ENCODE measurements at places on chromosomes 7 and 10.
A peak's percentile ranks its signal among the peaks of the same experiment; 100 is the strongest.

GRCh38 chr10:42888504-42889095, 106.0 kb downstream of the BMS1 start:
- no peak for DNase-seq

- no peak for DNase-seq
Observed at GRCh38 chr10:5619362-5620211, 46.8 kb downstream of the ASB13 start.

DNA sequence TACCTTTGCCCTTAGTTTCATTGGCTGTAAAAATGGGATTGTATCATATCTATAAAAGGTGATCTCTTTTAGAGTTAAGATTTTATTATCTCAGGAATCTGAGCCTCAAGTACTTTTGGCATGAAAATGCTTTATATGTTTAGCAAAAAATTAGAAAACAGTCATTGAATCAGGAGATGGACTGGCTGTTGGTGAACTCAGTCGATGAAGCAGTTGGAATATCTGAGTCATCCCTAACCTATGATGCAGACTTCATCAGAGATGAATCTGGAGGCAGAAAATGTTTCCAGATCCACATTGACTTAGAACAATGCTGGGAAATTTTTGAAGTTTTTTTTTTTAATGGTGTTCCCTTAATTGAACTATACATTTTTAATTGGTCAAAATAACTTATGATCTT, 228.5 kb downstream of the SLC25A13 start:
- DNase-seq: no peak

GRCh38 chr7:116562529-116563121, 37.8 kb downstream of the CAV1 start:
- no peak for DNase-seq

- DNase-seq: no peak
Observed at GRCh38 chr10:114479307-114479706, 75.0 kb upstream of the AFAP1L2 start.

- no peak for DNase-seq
Observed at GRCh38 chr7:123966936-123967335, 41.9 kb downstream of the SPAM1 start.

GRCh38 chr7:9210114-9210513, 776.7 kb downstream of the NXPH1 start:
- DNase-seq: no peak

DNA sequence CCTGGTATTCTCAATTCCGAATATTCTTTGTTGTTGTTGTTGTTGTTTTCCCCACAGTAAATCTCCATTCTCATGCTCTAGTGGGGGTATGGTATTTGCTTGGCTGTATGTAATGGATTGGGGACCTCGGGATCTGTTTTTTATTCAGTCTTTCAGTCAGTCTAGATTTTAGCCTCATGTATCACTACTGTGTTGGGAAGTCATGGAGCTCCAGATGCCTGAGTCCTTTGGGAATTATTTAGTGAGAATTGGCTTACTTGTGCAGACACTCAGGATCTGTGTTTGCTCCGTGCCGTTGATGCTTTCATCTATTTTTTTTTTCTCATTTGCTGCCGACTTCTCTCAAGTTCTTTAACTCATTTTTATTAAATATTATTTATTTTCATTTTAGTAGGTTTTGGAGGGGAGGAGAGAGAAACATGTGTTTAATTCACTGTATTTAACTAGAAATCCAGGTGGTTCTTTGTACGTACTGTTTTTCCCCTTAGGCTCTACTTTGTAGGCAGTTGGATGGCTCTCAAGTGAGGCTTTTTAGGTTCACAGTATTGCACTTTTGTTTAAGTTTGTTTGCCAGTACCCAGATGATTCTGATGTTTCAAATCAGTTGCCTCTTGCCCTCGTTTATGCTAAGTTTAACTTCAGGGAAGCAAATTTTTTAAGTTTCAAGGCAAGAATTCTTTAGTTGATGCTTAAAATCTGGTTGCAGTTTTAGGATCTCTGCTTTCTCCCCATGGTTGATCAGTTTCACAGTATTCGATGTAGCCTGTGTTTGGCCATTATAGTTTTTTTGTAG, 36.9 kb downstream of the ZNRF2 start:
- no peak for DNase-seq

GRCh38 chr7:117269417-117269816, 53.4 kb downstream of the WNT2 start:
- no peak for DNase-seq

DNA sequence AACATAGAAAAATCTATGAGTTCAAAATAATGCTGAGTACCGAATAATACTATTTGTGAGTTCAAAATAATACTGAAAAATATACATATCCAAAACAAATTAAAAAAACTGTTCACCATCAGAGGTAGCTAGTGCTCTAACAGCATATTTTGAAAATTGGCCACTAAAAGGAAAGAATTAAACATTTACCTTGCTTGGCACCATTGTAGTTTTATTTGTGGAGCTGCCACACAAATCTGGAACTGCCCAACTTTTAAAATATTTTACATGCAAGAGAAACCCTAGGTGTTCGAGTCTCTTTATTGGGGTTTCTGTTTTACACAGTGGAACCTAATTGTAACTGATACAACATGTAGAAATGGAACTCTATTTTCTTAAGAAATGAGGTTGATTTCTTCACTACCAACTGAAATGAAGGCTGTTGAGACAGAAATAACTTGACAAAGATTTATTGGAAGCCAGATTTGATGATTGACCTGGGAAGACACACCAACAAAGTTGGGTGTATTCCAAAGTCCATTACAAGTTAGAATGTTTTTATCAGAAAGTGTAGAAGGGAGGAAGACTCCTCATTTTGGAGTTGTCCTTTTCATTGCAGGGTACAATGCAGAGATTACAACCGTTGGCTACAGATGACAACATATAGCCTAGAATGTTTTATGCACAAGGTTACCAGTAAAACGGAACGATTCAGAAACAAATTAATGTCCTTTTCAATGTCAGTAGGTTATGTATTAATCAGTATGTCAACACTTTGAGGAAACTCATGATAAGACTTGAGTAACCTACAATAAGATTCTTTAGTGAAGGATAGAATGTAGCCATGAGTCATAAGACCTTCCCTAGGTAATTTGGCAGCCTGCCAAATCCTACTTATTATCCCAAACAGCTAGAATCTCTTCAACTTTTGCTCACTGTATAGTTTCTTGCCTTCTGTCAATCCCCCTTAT, 73.8 kb upstream of the PAPSS2 start:
- DNase-seq: no peak

DNA sequence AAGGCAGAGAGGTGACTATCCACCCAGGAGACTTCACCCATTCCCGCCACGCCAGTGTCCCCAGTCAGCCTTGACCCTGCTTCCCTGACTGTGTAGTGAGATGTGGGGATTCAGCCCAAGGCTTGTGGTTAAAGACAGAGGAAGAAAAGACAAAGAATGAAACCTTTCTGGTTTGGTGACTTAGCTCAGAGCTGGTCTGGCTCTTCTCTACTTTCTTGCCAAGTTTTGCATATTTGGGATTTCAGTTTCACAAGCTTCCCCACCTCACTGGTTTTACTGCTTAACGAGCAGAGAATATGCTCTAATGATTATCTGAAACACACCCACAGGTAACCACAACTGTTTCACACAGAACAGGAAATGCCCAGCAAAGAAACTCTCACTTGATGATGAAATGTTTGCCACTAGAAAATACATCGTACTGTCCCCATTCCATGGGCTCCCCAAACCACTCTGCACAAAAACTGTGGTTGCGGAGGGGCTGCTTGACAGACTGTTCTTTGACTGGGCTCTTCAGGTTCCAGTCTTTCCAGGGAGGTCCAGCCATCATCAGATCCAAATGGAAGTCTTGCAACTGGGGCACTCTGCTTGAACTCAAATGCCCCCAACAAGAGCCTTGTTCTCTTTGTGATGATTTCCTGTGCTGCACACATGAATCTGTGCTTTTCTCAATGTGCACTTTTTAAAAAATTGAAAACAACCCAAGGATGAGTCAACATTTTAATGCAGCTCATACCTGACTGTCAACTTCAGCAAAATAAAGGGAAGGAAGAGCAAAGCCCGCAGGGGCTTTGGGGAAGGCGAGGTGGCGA, 95.5 kb downstream of the CTBP2 start:
- DNase-seq: no peak

DNA sequence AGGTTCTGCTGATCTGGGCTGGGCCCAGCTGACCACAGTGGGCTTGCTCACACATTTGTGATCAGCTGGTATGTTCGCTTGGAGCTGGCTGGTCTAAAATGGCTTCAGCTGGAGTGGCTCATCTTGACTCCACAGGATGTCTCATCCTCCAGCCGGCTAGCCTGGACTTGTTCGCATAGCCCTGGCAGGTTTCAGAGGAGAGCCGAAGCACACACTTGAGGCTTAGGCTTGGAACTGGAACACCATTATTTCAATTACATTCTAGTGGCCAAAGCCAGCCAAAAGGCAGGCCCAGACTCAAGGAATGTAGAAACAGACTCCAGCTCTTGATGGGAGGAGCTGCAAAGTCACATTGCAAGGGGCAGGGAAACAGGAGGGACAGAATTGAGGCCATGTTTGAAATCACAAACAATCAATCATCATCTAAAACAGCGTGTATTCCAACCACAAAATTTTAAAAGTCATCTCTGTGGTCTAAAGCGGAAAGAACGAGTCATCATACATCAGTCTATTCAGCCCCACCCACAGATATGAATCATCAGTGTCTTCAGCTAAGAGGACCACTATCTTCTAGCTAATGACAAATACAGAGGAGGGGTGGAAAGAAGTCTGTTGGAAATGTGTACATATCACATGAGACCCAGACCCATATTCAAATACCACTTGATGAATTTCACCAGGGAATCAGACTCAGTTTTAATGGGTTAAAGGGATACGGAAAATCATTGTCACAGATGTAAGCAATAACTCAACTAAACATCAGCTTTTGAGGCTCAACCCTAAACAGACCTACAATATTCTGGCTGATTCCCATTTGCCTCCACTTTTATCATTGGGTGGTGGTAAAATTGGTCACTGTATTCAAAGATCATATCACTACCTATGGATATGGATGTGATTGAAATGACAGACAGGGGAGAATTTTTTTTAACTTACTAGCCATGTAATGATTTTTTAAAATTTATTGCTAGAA, 139.0 kb upstream of the MKLN1 start:
- DNase-seq: peak; percentile 58

GRCh38 chr7:106869954-106870353, 4.9 kb downstream of the PIK3CG start:
- DNase-seq: no peak

DNA sequence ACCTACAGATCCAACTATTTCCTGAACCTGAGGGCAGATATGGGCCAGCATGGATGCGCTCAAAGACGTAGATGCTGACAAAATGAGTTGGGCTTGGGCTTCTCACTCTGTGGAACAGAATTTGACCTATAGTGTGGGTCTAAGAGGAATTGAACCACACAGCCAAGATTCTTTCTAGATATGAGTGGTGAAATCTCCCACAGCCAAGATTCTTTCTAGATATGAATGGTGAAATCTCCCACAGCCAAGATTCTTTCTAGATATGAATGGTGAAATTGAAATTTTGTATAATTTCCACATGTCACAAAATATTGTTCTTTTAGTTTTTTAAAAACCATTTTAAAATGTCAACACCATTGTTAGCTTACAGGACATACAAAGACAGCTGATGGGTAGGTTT, 215.4 kb upstream of the LRGUK start:
- DNase-seq: no peak

DNA sequence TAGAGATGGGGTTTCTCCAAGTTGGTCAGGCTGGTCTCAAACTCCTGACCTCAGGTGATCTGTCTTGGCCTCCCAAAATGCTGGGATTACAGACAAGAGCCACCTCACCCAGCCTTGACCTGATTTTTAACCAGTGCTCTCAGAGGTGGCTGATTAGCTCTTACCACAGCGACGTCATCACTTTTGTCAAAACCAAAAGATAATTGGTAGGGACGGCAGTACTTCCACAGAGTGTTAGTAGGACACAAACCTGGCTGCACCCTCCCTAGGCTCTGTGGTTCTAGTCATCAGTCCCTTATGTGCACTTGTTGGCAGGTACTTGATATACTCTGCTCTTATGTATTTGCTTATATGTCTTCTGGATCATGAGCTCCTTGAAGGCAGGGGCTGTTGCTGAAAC, 74.0 kb downstream of the GPR141 start:
- DNase-seq: no peak

DNA sequence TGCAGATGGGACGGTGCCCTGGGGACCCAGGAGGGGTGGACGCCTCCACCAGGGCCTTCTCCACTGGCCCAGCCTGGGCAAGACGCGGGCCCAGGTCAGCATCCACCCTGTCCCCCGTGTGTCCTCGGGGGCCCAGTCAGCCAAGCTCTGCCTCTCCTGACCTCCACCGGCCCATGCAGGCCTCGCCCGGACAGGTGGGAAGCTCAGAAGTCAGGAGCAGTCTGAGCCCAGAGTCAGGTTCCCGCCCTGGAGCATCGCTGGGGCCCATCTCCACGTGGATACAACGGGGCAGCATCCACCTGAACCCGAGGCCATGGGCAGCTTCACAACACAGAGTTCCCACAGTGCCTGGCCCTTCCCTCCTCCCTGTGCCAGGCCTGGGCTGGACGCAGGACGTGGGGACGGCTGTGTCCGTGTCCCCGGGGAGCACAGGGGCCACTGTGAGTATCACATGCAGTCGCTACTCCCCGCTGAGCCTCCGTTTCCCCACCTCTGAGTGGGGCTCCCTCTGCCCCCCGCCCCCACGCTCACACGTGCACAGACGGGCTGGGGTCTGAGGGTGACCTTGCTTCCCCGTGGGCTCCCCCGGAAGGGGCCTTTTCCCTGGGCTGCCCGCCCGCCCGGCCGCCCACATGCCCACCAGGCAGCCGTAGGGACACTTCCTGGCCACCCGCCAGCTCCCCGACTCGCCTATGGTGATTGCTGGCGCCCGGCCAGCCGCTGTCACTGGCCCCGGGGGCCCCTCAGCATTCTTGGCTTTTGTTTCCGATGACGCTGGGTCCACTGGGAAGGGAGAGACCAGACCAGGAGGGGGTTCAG, 64.3 kb downstream of the PDGFA start:
- DNase-seq: no peak

- DNase-seq: no peak
Observed at GRCh38 chr10:13139150-13139549, 22.2 kb upstream of the MCM10 start.

- no peak for DNase-seq
Observed at GRCh38 chr10:98997596-98997995, 238.1 kb downstream of the HPSE2 start.

DNA sequence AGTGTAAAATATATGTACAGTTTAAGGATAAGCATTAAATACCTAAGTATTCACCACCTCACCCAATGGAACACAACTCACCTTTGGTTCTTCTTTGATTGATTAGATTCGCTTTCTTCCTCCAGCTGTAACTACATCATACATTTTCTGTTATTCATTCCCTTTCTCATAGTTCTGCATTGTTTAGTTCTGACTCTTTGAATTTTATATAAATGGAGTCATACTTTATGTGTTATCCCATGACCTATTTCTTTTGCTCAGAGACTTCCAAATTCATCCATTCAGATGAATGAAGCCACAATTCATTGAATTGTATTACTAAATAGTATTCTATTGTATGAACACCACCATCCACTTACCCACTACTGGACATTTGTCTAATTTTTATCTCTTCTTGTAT, 12.3 kb downstream of the THNSL1 start:
- no peak for DNase-seq

DNA sequence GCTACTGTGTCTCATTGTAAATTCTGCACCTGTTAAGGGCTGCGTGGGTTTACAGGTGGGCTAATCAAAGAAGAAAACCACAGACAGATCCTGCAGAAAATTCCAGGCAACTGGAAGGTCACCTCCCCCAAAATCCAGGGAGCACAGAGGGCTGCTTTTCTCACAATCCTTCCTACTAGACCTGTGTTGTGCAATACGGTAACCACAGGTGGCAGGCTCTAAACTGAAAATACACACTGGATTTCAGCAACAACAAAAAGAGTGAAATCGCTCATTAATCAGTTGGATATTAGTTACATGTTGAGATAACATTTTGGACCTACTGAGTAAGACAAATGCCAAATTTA, 83.2 kb downstream of the SLC16A9 start:
- DNase-seq: no peak

Data from T-helper 22 cell (primary cell).